Foreskin keratinocyte (primary cell): ENCODE measurements at places on chromosomes 2 and 18.

DNA sequence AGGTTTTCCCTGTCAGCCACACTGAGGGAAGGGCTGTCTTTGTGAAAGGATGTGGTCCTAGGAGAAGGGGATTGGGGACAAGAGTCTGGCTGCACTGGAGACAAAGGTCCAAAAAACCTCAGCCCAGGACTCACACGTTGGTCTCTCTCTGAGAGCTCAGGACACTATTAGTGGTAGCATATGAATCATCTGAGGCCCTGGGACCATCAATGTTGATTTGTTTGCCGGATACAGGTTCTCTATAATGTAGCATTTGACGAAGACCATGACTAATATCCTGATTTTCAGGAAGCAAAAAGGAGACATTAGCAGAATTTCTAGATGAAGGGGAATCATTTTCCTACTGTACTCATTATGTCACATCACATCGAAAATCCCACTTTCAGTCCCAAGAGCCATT is 22.2 kb upstream of the DNAH6 start:
- no peak for DNase-seq

DNA sequence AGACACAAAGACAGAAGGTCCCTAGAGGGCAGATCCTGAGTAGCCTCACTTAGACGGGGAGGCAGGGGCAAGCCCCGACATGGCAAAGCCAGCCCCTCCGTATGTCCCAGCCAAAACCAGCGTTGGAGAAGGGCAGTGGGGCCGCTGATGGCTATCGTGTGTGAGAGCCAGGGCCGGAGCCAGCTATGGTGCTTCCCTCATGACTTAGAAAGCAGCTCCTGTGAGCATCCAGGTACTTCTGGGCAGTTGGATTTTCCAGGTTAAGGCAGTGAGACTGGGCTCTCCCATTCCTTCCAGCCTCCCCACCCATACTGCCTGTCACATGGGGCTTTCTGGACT is 31.2 kb upstream of the ROCK2 start:
- no peak for DNase-seq

- DNase-seq: no peak
Observed at GRCh38 chr2:111024496-111024895, 96.2 kb upstream of the BCL2L11 start.

GRCh38 chr2:32666704-32667103 is 38.9 kb downstream of the TTC27 start:
- DNase-seq: no peak

- DNase-seq: peak; percentile 68
Observed at GRCh38 chr18:50518787-50519546, 40.9 kb upstream of the MAPK4 start.

GRCh38 chr2:157782057-157782845 is 93.9 kb downstream of the ACVR1 start:
- no peak for DNase-seq

GRCh38 chr2:127220768-127221527 is 849 bp upstream of the CYP27C1 start:
- DNase-seq: no peak

- no peak for DNase-seq
Observed at GRCh38 chr2:100021791-100022340, 120.5 kb downstream of the AFF3 start.

DNA sequence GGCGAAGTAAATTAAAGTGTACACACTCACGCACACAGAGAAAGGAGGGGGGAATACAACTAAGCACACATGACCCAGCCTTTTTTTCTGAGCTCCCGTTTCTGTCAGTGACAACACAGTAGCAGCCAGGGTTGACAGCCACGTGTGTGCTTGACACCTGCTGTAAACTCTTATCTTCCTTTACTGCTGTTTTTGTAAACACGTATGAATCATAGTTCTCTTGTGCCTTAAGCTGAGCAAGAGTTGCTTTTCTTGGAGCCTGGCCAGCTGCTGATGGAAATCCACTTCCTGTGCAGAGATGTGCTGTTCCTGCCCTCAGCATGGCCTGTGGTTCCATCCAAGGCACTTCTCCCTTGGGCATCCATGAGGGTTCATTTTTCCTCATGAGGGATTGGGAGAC is 561.9 kb downstream of the GALR1 start:
- DNase-seq: no peak

DNA sequence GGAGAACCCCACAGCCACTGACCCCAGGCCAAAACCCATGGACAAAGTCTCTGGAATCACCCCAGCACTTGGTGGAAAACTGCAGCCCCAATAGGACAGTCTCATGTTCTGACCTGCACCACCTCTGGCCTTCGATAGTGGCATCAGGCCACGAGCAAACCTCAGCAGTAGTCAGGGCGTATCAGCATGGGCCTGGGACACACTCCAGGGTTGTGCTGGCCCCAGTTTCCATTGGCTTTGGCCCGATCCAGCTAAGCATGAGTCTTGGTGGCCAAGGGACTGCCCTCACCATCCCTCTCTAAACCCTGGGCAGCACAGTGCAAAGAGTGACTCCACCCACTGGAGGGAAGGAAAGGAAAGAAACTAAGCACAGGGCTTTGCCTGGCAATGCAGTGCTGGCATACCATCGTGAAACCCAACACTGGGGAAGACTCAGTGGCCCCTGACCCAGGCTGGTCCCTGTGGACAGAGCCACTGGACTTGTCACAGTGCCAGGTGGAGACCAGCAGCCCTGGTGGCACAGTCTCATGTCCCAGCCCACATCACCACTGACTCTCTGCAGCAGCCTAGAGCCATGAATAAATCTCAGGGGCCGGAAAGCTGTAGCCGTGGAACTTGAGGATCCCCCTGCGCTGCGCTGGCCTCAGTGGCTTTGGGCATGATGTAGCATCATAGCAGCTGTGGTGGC is 46.3 kb downstream of the ZNF519 start:
- DNase-seq: no peak

DNA sequence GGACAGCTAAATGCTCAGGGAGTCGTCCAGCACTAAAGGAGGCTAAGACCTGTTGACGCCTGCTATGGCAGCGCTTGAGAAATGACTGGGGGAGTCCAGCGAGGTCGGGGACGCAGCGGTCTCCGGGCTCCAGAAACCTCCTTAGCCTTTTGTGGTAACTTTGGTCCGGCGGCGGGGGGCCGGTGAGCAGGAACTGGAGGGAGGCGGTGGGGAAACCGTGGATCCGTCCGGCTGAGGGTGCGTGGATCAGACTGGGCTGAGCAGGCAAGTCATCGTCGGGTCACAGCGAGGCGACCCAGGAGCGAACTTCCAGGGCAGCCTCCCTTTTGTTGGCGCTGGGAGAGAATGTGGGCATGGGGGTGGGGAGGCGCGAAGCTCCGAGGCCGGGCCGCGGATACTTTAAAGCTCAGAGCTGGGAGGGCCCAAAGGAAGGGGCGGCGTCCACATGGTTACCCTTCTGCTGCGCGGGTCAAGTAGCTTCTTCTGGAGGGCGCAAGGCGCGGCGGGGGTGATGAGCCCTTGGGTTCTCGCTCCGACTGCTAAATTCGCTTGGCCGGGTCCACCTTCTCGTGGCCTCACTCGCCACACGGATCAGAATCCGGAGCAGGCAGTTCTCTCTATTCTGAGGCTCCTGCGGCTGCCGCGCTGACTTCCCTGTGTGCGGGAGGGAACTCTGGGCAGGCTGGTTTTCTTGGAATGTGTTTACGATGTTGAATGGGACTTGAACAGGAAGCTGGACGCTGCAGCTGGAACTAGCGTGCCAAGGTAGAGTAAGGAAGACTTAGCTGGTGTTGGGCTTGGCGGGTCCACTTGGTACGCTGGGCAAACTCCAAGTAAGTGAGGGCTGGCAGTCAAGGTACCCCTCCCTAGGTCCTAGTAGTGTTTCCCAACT is 920 bp downstream of the GULP1 start:
- no peak for DNase-seq

DNA sequence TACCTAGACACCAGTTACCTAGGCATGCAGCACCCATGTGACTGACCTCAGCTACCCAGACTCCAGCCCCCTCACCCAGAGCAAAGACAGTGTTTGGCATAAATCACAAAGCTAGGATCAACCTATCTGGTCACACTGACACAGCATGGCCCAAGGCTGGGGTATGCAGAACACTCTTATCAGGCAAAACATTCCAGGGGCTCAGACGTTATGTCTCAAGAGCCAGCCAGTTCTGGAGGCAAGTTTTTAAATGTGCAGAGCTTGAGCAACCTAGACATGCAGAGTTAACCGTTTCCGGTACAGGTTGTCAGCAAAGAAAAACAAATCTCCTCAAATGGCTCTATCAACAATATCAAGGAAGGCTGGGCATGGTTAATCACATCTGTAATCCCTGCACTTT is 92.8 kb downstream of the AP1S3 start:
- peak; percentile 43 for DNase-seq

GRCh38 chr2:120463996-120464395 is 118.1 kb downstream of the INHBB start:
- no peak for DNase-seq

GRCh38 chr2:17627434-17627833 is 86.9 kb downstream of the VSNL1 start:
- no peak for DNase-seq

GRCh38 chr2:152352616-152353015 is 17.6 kb downstream of the FMNL2 start:
- no peak for DNase-seq
